ENCODE measurements at places on chromosomes 2 and 18.

DNA sequence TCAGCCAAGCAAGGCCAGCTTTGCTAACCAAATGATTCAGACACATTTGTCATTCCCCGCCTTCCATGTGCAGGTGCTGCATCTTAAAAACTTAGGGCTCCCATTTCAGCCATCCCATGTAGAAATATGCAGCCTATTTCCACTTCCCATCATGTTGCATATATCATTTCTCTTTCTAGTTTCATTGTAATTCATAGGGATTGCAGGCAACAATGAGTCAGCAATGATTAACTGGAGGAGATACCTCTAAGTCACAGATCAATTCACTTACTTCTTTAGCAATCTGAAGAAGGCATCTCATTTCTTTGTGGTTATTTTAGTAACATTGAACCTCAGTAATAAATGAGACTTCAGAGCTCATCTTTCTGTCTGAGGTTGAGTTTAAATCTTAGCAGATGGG is 276.1 kb upstream of the PKDCC start:
- DNase-seq: no peak

GRCh38 chr2:166419616-166419934 is 43.8 kb upstream of the SCN9A start:
- DNase-seq: no peak

DNA sequence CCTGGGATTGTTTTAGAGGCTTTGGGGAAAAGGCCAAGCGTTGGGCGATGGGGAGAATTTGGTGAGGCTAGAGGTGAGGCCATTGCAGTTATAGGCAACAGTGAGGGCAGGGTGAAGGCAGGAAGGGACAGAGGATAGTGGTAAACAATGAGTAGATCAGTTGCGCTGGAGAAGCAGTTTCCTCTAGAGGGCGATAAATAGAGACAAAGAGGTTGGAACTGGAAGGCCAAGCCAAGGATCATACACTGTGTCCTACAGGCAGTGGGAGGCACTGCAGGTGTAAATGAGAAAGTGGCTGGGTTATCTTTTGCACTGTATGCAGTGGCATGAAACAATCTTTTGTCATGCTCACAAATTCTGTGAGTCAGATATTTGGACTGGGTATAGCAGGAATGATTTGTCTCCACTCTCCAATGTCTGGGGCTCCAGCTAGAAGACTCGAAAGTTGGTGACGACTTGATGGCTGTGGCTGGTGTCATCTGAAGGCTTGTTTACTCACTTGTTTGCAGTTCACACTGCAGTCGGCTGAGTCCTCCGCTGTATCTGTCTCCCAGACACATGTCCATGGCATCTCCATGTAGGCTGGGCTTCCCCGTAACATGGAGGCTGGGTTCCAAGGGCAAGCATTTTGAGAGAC is 82.1 kb downstream of the TNP1 start:
- peak; percentile 36 for DNase-seq

GRCh38 chr2:182165202-182165601 is 179.5 kb downstream of the PPP1R1C start:
- peak; percentile 12 for DNase-seq

DNA sequence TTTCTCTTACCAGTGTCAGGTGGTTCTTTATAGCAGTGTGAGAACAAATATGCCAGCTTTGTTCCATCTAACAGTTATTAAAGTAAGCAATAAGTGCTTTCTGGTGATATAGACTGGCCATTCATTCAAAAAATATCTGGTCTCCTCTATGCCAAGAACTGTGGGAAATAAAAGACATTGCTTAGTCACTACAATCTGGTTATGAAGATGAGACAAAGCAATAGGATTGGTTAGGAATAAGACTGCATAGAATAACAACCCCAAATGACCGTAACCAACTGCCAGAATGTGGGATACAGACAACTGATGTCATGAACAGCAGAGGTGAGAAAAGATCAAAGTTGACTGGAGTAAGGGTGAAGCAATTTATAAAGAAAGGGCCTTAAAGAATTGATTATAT is 83.8 kb downstream of the MBD2 start:
- no peak for DNase-seq

GRCh38 chr2:239114616-239115265 is 266.9 kb downstream of the TWIST2 start:
- no peak for DNase-seq

GRCh38 chr18:37559194-37559593 is 6.4 kb downstream of the CELF4 start:
- DNase-seq: no peak

DNA sequence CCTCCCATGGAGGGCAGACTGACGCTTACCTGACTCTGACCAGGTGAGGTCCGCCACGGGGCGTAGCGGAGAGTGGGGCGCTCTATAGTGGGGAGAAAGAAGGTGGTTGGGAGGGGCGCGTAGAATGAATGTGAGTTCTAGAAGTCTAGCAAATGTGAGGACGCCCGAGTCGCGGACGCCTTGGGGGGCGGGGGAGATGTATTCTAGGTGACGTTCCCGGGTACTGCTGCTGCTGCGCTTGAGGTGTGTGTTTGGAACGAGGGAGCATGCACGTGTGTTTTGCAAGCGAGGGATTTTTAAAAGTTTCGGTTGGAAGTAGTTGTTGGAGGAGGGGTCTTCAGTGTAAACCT is 758 bp downstream of the RIF1 start:
- DNase-seq: no peak

GRCh38 chr2:233375490-233376314 is 21.4 kb downstream of the DGKD start:
- no peak for DNase-seq

- DNase-seq: no peak
Measured at GRCh38 chr2:109217362-109218086, 88.5 kb downstream of the SH3RF3 start.

DNA sequence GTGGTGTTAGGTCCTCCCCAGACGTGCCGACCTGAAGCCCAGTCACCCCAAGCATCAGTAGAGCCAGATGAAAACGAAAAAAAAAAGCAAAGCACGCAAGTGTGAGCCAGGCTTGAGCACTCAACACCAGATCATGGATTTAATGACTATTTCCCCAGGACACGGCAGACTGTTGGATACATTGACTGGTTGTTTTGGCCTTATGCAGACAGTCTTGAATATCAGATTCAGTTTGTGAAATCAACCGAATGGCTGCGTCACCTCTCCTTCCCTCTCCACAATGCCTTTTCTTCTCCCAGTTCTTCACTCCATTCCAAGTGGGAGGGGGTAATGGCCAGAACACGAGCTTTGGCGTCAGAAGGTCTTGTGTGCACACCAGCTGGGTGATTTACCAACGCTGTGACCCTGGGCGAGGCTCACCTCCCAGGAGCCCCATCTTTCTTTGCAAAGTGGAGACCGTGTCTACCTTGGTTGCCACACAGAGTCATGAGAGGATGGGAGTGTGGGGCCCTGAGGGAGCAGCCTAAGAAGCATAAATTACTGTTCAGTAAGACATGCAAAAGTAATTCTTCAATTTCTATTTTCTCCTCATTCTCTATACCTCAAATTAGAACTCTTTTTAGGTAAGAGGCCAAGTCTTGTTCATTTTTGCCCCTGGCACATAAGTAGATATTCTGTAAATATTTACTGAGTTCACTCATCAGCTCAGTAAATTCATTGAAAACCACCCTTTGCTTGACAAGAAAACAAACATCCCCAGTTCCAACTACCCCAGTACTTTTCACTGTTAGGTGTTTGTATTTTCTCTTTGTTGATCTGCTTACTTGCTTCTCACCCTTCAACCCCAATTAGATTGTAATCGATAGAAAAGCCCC is 181.1 kb upstream of the COPS8 start:
- DNase-seq: no peak

- no peak for DNase-seq
Measured at GRCh38 chr18:48084858-48085257, 154.4 kb upstream of the SMAD2 start.

DNA sequence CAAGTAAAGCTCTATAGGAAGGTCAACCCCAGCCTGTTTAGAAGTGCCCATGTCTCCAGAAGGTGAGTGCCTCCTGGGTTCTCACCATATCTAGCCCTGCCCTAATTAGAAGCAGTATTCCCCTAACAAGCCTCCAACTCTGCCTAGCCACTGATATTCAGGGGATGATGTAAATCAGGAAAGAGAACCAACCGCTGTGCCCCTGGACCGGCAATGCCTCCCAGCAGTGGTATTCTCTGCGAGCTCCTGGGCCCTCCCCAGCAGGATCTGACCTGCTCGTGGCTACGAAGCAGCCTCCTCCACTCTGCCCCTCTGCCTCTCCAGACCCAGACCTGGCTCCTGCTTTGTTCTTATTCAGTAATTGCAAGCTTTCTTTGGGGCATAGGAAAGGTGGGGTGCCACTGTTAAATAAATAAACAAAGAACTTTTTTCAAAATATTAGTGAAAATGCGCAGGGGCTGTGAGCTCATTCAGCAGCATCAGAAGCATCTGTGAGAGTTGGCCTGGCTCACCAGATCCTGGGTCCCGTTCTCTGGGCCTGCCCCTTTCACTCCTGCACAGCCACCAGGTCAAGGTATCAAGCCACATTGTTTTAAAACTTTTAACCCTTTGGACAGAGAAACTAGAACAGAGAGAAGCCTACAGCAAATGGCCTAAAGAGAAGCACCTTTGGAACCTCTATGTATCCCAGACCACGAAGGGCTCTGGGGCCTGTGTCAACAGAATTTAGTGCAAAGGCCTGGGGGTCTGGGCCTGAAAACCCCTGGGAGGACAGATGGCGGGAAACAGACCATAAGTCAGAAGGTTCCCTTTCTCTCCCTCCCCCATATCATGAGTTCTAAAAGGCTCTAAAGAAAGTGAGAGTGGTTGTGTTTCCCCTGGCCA is 11.9 kb downstream of the MREG start:
- no peak for DNase-seq

DNA sequence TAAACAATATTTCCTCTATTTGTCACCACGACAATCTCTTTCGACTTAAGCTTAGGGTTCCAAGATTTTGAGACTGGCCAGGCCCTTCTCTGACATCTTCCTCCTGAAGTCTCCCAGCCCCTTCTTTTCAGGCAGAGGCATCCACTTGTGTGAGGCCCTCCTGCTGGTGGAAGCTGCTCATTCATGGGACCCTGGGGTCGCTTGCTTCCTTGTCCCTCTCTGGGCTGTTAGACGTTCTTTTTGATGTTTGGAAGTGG is 188.2 kb upstream of the APCDD1 start:
- no peak for DNase-seq

DNA sequence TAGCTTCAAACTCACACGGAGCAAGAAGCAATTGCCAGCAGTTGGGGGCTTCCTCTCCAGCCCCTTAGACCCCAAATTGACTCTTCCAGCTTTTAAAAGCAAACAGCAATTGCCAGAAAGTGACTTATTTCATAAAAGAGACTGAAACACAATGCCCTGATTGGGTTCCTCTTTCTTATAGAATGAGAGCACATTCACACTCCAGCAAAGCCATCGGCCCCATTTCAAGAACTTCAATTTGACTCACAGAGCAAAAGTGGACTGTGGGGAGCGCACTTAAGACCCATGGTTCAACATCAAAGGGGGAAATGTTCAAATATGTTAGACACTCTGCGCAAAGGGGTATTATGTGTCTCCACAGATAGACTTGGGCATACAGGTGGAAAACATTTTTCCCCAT is 484.7 kb downstream of the BCL11A start:
- DNase-seq: no peak

Measured in epithelial cell of prostate (primary cell).